ENCODE measurements at places on chromosomes 11 and 22.
A peak's percentile ranks its signal among the peaks of the same experiment; 100 is the strongest.

DNA sequence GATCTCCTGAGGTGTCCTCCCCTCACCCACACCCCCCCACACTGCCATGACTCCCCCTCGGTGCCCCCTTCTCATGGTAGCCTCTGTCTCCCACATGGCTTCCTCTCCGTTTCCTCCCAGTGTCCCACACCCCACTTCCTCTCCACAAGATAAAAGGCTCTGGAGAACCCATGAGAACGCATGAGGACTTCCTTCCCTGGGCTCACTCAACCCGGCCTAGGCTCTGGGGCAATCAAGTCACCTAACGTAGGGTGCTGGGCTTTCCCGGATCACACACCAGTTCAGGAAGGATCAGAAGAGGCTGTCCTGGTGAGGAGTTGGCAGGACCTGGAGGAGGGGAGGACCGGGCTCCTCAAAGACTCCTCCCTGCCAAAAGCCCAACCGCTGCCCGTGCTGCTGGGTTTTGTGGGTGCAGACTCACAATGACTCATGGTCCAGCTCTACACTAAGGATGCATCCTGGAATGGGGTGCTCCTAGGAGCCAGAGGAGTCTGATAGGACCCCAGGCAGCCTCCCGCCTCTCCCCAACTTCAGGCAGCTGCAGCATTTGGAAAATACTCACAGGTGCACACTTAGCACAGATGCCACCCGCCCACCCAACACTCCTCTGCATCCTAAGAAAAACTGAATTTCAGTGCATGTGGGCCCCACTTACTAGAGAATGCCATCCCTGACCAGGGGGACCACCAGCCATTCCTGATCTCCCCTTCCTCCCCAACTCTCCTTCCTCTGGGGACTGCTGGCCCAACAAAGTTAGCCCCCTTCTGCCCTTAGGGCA lies 21.0 kb downstream of the SLC22A12 start:
- no peak for DNase-seq

- DNase-seq: no peak
Measured at GRCh38 chr11:27465629-27466028, 7.0 kb downstream of the LGR4 start.

DNA sequence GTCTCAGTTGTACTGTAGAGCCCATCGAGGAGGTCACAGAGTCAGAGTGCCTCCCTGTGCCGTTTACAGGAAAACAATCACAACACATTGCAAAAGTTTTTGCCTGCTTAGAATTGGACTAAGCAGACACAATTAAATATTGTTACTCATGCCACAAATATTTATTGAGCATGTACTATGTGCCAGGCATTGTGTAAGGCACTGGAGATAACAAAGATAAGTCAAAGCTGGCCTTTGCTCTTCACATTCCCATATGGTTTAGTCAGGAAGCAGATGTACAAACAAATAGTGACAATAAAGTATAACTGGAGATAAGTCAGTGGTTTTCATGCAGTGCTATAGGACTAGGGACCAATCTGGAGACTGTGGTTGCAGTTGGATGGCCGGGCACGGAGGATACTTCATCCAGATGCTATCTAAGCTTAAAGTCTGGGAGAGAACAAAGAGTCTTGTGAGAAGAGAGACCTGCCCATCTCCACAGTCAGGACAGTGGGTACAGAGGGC lies 550.7 kb downstream of the INSC start:
- DNase-seq: no peak

- DNase-seq: peak; percentile 99
Measured at GRCh38 chr11:61971248-61972111, 4.0 kb upstream of the FTH1 start.

- DNase-seq: no peak
Measured at GRCh38 chr22:42691440-42691839, 29.2 kb downstream of the A4GALT start.

DNA sequence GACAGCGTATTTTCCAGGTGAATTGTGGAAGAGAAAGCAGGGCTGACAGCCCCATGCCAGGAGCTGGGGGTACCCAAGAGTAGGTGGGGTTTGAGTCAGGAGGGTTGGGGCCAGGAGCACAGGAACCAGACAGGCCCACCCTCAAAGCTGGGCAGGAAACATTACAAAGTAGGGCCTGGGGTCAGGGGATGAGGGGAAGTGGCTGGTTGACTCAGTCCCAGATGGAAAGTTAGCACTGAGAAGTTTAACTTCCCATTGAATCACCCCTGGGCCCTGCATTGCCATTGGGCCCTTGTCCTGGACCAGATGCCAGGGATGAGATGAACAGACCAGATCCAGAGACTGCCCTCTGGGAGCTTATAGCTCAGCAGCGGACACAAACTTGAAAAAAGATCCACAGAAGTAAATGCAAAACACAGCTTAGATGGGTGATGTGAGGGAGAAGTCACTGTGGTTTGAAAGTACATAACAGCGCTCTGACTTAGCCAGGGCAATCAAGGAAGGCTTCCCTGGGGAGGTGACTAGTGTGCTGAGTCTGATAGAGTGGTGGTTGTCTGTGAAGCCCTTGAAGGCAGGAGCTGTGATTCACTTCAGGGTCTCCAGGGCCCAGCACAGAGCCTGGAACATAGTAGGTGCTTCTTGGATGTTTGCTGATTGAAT lies 2.2 kb downstream of the MAFF start:
- DNase-seq: no peak

DNA sequence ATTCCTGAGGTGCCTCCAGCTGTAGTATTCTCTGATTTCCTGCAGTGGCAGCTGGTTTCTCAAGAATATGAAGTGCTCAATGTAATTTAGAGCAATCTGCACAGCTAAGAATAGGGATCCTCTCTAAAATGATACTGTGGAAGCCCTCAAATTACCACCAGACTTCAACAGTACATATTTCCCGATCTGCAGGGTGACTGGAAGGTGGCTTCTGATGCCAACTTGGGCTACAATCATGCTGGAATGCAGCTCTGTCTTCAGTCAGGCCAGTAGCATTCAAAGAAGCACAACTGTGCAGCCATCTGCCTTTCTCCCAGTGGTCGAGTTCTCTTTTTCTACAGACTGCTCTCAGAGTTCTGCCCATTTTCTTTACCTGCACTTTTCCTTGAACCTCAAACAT lies 55.5 kb upstream of the CD5 start:
- DNase-seq: no peak

DNA sequence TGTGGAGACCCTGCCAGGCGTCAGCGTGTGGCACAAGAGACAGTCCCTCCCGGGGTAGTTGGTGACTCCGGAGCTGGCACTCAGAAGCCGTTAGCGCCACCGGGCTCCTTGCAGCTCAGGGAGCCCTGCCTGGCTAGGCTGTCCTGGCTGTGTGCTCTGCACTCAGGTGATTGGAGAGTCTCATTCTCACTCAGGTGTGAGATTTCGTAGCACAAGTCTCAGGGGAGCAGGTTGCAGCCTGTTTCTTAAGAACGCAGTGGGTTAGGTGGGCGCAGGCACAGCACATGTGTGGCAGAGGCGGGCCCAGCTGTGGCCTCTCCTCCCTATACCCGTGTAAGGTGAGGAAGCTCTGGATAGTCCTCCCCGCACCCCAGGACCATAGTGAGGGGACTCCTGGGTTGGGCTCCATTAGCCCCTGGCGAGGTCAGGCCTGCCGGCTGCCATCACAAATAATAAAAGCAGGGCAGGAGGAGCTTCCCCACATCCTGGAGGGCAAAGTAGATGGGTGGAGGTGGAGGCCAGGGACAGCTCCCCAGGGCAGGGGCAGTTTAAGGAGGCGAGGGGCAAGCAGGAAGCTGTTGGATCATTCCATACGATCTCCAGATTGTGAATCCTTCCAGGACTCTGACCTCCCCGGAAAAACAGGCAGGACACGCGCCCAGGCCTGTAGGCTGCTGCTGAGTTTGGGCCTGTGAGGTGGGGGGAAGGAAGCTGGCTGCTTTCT lies 39.4 kb downstream of the SBF1 start:
- no peak for DNase-seq

GRCh38 chr11:34487430-34487829 lies 26.2 kb downstream of the ELF5 start:
- DNase-seq: no peak

GRCh38 chr11:29300420-29300819 lies 716.4 kb downstream of the KCNA4 start:
- DNase-seq: peak; percentile 73

DNA sequence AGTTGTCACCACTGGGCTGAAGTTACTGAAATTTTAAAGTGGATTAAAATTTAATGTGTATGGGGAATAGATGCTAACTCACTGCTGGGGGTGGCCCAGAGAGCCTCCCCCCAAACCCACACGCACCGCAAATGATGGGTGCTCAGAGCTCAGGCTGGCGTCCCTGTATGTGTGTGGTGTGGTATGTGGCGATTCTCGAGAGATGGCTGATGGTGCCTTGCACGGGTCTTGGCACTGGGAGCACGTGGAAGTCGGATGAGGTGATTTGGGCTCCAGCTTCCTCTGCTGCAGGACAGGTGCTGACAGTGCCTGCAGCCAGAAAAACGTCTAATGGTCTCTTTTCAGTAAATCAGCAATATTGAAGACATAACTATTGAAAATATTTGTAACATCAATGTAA lies 1473.3 kb downstream of the TBC1D22A start:
- no peak for DNase-seq

DNA sequence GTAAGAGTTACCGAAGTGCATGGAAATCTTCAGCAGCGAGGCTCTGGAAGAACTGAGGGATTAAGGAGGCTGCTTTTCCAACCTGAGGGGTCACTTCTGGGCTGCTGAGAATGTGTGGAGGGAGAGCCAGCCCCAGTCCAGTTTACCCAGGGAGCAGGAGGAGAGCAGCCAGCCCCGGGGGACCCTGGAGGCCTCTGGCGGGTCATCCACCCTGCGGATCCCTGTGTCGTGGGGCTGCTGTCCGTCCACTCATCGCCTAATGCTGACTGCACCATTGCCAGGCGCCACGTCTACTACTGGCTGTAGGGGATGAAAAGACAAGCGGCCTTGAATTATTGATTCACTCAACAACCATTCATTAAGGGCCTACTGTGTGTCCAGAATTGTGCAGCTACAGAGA lies 228.7 kb upstream of the TBCEL start:
- no peak for DNase-seq

DNA sequence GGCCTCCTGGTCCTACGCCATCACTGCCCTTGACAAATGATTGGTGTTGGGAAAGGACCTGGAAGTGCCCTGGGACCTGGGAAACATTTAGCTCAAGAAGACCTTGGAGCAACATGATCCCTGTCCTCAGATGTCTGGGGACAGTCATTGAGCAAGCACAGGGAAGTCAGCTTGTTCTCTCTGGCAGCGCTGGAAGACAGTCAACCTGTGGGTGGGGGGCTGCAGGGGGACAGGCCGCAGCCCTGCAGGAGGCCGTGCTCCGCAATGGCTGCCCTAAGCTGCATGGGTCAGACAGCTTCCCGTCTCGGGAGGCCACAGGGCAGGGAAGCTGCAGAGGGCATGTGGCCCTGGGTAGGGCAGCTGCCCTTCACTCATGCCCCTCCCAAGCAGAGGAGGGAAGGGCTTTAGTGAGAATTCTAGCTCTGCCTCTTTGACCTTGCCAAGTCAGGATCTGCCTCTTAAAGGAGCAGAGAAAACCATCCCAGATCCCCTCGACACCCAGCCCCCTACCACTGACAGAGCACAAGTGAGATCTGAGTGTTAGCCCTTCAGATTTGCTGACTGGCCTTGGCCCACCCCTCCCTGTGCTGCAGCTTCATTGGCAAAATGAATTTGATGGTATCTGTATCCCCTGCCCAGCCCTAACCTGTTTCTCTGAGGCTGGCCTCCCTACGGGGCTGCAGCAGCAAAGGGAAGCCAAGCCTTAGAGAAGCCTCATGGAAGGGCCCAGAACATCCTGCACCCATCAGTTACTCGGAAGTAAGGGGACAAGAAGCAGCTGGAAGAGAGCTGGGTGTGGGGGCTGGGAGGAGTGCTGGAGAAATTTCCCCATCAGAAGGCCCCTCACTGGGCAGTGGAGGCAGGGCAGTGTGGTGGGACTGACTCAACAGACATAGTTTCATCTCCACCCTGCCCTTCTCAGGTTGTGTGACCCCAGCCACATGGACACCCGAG lies 6.2 kb upstream of the SREBF2 start:
- no peak for DNase-seq

GRCh38 chr11:36091256-36091811 lies 147.5 kb downstream of the LDLRAD3 start:
- peak; percentile 88 for DNase-seq

DNA sequence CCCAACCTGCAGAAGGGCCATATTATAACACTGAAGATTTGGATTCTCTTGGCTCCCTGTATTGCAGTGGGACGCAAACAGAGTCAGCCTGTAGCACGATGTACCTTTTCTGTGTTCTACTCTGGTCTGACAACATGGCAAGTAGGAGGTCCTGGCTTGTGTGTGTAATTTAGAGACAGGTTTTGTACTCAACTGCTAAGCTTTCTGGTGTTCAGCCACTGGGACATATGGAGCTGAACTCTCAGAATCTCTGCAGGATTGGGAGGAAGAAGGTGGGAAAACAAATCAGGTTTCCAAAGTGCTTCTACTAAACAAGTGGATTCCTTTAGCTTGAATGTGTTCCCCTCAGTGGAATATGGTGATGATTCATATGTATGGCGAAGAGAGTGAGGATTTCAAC lies 192.5 kb upstream of the MTMR2 start:
- no peak for DNase-seq

DNA sequence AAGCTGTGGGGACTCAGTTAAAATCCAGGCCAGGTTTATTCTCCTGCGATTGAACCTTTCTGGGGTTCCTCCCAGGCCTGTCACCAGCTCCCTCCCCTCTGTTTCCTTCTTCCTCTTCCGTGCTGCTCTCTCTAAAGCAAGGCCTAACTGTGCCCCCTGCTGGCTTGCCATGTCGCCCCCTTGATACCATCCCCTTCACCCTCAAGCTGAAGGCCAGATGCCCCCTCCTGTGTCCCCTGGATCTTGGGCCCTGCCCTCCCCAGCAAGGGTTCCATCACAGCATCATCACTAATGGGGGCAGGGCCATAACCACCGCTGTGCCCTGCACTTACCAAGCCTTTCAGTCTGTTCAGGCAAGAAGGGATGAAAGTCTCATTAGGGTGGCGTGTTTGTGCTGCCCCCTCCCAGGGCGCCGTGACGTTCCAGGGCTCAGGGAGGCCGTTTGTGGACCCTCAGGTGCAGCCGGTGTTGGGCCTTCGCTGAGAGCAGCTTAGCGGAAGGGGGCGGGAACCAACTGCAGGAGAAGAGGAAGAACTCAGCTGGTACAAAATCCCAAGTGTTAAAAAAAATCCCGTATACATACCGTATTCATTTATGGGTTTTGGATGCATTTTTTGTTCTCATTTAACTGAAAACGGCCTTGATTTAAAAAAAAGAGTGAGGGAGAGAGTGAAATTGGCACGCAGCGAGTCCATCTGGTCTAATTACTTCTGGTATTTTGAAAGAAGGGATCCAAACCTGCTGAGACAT lies 69.9 kb downstream of the MPPED1 start:
- no peak for DNase-seq

DNA sequence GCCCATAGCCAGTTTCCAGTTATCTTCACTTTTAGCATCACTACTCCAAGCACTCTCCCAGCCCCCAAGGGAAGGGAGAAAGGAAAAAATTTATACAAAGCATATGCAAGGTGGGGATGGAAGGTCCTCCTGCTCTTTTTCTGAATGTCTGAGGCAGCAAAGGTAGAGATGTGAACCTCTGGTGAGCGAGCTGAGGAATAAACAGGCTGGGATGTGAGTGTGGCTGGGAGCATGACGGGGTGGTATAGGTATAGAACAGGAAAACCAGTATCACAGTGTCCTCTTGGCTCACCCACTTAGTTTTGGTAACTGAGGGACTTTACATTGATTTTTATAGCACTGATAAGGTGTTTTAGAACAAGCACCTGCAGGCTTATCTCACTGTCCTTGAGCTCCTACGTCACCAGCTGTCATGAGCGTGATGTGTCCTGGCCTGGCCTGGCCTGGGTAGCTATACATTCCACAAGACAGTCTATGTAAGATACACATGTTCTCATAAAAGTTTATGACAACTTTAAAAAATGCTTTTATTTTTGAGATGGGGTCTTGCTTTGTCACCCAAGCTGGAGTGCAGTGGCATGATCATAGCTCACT lies 10.3 kb upstream of the POLD3 start:
- no peak for DNase-seq
